Activated CD4-positive, alpha-beta T cell treated with anti-CD3 and anti-CD28 coated beads, Interleukin-2, amount 50 U/mL, for 24 hours (primary cell): ENCODE measurements at places on chromosomes 5 and 9.

DNA sequence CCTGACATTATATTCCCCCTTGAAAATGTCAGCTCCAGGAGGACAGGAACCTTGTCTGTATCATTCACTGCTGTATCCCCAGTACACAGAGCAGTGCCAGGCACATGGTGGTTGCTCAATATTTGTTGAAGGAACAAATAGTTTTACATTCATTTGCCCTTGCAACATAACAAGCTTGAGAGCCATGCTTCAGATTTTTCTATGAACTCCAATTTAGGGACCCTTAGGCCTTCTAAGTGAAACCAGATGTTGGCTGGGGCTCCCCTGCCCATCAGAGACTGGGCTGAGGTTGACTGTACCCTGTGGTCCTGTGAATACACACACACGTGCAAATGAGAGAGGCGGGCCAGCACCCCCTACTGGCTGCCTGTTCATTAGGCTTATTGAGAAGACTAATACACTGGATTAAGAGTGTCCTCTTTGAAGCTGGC, 214.9 kb upstream of the WWC1 start:
- no peak for DNase-seq

GRCh38 chr9:133986061-133986460, 6.1 kb downstream of the VAV2 start:
- DNase-seq, result no peak

DNA sequence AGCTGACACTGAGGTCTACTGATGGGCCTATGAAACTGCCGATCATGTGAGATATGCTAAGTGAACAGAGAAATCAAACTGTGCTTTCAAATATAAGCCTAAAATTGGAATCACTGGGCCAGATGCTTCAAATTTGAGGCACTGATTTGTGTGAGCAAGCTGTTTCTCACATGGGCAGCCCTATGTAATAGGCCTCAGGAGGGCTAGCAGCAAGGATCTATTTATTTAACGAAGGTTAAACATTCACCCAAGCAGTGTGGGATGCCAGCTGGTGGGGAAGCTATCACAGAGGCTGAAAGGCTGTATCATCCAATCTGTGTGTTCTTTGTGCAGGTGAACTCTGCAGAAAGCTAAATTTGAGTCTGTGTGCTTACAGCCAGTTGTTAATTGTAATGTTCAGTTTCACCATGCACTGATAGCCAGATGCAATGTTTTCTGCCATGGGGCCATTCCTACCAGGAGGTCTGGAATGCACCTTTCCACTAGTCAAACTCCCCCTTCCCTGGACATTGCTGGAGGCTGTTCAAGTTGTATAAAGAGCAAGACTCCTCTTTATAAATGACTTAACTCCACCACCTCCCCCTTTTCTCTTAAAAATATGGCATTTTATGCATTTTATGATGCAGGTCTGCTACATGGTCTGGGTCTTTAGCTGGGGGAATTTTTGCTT, 228.9 kb downstream of the SH3GL2 start:
- no peak for DNase-seq

- DNase-seq, result no peak
Measured at GRCh38 chr5:56962286-56962685, 10.4 kb upstream of the MIER3 start.
